ENCODE measurements at places on chromosomes 12 and 14.

DNA sequence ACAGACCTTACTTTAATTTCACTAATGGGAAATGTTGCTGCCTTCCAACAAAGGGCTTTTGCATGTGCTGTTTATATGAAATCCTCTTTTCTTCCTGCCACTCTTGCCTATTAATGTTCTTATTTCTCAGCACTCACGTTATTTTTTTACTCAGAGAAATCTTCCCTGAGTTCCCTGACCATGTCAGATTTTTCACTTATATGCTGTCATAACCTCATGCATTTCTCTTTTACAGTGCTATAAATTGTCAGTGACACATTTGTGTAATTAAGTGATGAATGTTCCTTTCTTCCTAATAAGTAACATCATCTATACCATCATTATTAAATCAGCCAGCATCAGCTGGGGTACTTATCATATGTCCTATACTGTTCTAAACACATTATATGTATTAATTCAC is 444.1 kb downstream of the DIO2 start:
- DNase-seq: no peak

- DNase-seq: no peak
Measured at GRCh38 chr14:22872833-22873520, 1.4 kb downstream of the LRP10 start.

- no peak for DNase-seq
Measured at GRCh38 chr14:64563696-64564095, 13.9 kb downstream of the PPP1R36 start.

DNA sequence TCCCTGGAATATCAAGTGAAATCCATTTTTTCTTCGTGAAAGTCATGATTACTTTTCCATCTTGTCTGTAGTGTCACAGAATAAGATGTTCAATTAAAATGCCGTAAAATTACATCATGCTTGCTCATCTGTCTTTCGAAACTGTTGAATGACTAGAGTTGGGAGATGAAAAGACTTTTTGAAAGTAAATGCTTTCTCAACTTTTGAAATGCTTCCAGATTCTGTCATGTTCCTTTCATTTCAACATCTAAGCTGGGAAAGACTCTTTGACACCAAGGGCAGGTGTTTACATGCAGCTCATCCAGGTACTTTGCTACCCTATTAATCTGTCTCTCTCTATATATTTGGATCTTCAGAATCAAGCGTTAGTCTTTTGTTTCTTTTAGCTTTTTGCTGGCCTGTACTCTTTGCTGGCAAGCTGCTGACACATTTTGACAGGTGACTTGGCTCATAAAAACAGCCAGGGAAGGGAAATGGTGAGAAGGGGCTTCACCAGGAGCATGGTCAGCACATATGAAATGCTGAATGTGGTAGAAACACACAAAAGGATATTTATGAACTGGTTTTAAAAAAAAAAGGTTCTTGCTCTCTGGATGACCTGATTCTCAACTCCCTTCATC is 77.0 kb upstream of the METAP2 start:
- DNase-seq: no peak

GRCh38 chr14:52369305-52369801 is 55.2 kb downstream of the PTGER2 start:
- DNase-seq: no peak

GRCh38 chr14:106507354-106507753 is 981.0 kb downstream of the TMEM121 start:
- no peak for DNase-seq

DNA sequence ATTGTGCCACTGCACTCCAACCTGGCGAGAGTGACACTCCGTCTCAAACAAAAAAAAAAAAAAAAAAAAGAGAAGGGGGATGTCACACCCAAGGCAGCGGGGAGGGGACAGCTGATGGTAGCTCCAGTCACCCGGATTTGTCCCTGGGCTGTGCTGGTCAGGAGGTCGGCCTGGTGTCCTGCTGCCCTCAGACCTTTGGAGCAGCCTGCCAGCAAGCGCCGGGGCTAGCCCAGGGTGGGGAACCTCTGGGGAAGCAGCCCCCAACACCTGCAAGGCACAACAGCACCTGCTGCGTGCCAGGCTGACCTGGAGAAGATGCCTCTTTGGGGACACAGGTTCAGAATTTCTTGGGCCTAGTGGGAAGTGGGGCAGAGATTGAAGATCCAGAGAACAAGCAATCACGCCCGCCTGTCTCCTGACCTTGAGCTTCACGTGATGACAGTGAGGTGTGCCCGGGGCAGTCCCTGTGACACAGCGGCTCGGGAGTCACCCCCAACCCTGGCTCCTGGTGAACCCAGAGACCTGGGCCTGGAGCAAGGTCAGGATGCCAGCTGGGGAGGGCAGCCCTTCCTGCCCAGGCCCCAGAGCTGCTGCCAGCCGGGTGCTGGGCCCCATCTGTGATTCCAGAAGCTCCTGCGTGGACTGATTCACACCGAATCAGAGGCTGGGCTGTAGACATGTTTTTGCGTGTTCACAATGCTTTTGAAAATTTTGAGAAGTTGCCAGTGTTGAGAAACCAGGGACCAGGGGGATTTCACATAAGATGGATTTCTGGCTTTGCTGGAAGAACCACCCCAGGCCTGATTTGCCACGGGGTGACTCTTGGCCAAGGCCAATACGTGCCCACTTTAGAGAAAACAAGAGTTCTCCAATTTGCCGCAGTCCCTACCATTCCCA is 66.4 kb downstream of the RFLNA start:
- no peak for DNase-seq

DNA sequence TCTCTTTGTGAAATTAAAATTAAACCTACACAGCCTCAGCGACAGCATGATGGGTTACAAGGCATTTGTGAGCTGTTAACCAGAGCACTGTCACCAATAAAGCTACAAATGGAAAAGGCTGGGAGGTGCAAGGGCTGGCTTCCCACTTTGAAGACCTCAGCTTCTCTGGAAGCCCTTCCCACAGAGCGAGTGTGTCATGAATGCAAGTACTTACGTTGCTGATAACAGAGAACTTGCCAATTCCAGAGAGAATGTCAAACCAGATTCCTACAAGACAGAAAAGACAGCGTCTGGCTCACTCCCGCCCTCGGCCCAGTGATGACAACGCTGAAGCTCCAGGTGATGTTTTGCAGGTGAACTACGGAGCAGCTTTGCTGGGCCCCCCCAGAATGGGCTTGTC is 145.8 kb downstream of the NTF3 start:
- no peak for DNase-seq

Measured in activated CD4-positive, alpha-beta T cell treated with anti-CD3 and anti-CD28 coated beads for 1 hour (primary cell).